ENCODE measurements at places on chromosomes 4 and X.

DNA sequence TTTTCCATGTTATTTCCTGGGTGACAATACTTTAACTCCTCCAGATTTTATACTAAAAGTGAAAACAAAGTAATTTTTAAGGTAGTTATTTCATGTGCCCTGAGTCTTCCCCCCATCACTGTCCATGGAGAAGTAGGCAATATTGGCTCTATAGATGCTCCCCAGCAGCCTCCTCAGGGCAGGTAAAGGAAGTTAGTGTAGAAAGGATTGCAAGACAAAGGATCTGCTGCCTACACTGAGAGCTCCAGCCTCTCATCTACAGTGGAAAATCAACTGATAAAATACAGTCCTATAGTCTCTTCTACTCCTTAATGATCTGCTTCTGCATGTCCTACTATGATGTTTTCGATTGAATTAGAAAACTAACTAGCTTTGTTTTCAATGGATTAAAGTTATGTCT lies 8.5 kb downstream of the POU3F4 start:
- no peak for DNase-seq

- DNase-seq = no peak
These were observed 178.4 kb downstream of the ANKRD50 start for GRCh38 chr4:124534131-124534530.

DNA sequence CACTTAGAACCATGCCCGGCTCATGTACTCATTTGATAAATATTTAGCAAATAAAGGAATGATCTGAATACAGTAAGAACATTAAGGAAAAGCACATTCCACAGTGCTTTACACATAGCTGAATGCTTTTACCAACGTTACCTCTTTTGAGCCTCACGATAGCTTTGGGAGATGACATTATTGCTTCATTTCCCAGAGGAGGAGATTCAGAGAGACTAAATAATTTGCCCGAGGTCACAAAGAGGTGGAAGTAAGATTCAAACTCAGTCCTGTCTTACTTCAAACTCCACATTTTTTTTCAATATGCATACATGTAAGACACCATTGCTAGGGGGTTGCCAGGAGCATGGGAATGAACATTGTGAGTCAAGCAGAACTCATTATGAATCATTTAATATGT lies 538.5 kb downstream of the BCOR start:
- DNase-seq = no peak

- DNase-seq = peak; percentile 46
These were observed 178.5 kb downstream of the NHS start for GRCh38 chrX:17553469-17553868.

DNA sequence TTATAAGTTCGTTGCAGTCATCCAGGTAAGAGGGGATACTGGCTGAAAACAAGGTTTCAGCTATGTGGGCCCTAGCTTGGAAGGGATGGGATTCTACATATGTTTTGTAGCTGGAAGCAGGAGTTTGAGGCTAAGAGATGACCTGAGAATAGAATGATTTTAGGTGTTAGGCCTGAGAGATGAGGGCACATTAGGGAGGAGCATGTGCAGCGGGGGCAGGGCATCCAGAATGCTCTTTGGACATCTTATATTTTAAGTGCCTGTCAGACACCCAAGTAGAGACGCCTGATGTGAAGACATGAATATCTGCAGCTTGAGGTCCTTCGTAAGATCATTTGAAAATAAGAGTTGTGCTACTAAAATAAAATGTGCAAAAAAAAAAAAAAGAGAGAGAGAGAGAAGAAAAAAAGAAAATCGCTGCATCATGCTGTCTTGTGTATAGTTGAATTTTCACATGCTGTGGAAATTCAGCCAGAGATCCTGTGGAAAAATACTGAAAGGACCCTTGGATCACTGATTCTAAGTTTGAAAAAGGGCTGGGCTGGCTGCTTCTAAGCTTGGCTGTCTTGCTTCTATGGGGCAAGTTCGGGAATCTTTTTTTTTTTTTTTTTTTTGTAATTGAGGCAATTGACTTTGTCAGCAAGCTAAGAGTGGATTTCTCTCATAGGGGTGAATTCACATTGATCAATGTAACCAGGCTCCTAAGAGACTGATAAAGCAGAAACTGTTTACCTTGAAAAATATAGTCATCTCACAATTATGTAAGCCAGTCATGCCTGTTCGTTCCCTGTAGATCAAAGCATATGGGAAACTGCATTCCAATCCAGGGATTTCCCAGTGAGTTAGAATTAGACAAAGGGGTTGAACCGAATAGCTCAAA lies 341.0 kb upstream of the GATB start:
- DNase-seq = no peak

DNA sequence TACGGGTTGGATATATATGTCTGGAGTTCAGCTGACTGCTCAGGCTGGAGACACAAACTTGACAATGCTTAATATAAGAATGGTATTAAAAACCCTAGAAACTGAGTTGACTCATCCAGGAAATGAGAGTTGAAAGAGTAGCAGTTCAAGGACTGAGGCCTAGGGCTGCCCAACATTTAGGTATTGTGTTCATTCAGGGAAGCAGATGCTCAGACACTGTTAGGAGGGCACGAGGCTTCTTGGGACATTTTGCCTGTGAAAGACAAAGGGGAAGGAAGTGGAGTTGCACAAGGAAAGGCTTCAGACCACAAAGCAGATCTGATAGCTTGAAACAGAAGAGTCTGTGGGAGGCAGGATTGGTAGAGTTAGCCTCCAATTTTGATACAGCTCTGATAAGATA lies 52.0 kb upstream of the HS3ST1 start:
- no peak for DNase-seq

DNA sequence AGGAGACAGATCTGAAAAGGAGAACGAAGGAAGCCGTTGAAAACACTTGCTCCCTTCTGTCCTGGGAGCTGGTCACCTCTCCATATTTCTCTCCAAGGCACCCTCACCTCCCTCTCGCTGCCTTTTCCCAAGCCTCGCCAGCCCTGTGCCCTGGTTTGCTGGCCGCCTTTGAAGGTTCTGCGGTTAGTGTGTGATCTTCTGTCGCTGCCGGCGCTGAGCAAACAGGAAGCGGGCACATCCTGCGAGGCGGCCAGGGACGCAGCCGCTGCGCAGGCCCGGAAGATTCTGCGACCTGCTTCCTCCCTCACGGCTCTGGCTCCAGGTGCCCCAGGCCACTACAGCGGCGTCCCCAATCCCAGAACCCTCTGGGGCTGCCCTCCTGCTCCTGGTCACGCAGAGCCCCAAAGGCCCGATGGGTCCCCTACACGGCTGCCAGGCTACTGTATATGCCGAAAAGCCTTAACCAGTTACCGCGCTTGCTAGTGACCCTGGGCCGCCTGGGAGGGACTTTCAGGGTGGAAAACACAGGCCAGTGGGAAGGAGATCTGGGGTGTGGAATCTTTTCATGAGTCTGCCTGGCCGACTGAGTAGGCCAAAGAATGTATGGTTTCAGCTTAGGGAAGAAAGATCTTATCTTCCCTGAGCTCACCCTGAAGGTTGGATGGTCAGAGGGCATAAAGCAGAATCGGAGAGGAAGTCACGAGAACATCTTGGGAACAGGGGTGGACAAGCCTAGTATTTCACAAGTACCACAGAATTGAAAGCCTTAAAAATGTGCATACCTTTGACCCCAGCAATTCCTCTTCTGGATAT lies 2.3 kb upstream of the SASH3 start:
- DNase-seq = no peak

DNA sequence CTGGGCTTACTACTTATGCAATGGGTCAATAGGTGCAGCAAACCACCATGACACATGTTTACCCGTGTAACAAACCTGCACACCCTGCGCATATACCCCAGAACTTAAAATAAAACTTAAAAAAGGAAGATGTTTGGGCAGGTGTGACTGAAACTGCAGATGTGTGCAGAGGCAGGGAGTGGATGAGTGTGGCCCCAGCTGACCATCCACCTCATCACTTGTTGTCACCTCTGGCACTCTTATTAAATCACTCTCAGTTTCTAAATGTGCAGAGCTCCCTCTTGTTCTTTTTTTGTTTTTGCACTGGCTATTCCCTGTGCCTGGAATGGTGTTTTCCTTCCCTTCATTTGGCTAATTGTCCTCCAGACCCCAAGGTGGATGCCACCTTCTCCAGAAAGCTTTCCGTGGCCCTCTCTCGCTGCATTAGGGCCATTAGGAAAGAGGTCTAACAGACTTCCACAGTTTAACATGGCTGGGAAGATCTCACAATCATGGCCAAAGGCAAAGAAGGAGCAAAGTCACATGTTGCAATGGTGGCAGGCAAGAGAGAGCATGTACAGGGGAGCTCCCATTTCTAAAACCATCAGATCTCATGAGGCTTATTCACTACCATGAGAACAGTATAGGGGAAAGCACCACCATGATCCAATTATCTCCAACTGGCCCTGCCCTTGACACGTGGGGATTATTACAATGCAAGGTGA lies 58.5 kb downstream of the SLC2A9 start:
- no peak for DNase-seq

GRCh38 chrX:39667736-39668482 lies 429.8 kb downstream of the BCOR start:
- DNase-seq = no peak

DNA sequence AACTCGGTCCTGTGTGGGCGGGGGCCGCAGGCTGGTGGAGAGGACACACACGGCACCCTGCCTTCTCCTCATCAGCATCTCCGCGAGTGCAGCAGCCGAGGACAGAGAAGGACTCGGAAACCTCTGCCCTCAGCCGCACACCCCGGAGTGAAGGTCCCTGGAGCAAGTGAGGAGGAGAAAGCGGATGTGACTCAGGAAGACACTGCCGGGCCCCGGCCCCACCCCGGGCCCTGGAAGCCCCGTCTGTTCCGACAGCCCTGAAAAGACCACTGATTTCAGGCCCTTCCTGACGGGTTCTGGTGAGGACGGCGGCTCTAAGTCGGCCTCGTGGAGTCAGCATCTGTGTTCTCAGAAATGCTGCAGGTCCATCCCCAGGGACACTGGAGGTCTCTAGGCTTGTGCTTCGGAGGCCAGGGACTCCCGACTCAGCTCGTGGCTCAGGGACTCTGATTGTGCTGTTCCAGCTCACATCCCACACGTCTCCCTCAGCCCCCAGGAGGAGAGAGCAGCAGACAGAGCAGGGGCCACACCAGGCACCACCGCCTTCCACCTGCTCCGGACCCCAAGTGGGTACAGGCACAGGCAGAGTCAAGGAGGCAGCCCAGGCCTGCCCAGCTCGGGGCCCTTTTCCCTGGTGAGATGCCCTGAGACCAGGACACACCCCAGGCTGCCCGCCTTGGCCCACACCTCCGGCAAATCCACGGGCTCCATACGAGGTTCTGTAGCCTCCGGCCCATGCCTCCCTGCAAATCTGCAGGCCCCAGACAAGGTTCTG lies 134.5 kb upstream of the NKX1-1 start:
- DNase-seq = no peak

DNA sequence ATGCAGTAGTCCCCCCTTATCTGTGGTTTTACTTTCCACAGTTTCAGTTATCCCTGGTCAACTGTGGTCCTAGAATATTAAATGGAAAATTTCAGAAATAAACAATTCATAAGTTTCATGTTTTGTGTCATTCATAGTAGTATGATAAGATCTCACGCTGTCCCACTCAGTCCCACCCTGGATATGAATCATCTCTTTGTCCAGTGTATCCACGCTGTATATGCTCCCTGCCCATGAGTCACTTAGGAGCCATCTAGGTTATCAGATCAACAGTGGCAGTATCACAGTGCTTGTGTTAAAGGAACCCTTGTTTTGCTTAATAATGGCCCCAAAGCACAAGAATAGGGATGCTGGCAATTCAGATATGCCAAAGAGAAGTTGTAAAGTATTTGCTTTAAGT lies 16.2 kb upstream of the SYTL4 start:
- peak; percentile 42 for DNase-seq

DNA sequence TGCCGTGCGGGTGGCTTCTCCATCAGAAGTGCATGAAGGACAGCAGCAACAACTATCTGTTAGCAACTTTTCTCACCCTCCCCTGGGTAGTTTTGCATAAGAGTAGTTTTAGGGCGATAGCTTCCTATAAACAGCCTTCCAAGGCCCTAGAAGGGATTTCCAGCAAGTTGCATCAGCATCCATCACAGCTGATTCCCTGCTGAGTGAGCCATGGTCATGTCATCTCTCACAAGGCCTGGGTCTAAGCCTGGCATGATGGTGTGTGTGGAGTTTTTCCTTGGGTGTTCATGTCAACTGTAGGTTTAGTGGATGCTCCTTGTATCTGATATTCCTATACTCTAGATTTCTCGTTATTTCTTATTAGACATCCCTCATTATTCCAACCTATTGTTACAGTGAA lies 2324.7 kb upstream of the AGA start:
- no peak for DNase-seq

- DNase-seq = peak; percentile 58
These were observed 1.6 kb downstream of the APBB2 start for GRCh38 chr4:41212616-41213203.

DNA sequence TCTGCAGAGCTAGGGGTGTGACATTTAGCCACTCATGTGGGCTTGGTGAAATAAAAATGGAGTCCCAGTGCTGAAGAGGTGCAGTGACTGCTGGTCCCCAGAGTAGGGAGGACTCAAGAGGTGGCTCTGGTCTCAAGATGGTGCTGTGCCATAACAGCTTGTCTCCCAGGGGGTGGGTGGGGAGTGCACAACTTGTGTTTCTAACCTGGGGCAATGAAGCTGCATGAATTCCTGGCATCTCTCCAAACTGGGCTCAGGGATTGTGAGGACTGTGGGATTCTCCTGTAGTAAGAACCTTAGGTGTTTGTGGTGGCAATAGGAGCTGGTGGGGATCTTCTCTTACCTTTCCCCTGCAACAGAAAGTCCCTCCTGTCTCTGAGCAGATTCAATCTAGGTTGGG lies 278.9 kb upstream of the SFRP2 start:
- no peak for DNase-seq

DNA sequence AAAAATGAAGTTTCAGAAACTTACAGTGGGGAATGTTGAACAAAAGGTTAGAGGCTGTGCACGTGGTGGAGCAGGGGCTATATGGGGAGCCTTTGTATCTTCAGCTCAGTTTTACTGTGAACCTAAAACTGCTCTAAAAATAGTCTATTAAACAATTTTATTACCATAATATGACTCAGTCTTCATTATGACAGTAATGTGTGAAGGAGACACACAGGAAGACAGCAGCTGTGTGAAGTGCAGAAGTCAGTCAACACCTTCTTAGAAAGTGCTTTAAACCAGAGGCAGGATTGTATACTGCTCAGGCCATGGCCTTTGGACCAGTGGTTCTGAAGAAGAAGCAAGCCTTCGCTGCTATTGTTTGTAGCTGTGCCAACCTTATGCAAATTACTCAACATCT lies 89.7 kb downstream of the ARHGAP10 start:
- DNase-seq = no peak

All from PC-9 (cell line).